Stimulated activated CD8-positive, alpha-beta memory T cell treated with anti-CD3 and anti-CD28 coated beads, Interleukin-7, amount 100 ng/mL, for 4 hours (primary cell): ENCODE measurements at places on chromosomes 4 and X.

GRCh38 chr4:65665771-65666523 lies 4.3 kb downstream of the EPHA5 start:
- no peak for DNase-seq

DNA sequence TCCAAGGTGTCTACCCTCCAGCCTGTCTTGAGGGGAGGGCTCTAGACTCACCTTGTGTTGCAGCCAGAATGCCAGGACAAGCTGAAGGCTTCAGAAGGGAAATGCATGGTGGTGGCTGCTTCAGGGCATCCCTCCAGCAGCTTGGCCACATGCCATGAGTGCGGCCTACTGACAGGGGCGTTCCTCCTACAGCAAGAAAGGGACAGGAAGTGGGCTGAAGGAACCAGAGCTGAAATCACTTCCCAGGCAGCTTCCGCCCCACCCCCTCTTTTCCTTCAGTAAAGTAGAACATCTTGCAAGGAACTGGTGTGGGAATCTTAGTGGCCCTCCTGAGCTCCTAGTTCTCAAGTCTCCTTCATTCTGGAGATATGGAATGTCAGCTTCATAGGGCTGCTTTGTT lies 167.5 kb upstream of the DGKK start:
- DNase-seq, result no peak

DNA sequence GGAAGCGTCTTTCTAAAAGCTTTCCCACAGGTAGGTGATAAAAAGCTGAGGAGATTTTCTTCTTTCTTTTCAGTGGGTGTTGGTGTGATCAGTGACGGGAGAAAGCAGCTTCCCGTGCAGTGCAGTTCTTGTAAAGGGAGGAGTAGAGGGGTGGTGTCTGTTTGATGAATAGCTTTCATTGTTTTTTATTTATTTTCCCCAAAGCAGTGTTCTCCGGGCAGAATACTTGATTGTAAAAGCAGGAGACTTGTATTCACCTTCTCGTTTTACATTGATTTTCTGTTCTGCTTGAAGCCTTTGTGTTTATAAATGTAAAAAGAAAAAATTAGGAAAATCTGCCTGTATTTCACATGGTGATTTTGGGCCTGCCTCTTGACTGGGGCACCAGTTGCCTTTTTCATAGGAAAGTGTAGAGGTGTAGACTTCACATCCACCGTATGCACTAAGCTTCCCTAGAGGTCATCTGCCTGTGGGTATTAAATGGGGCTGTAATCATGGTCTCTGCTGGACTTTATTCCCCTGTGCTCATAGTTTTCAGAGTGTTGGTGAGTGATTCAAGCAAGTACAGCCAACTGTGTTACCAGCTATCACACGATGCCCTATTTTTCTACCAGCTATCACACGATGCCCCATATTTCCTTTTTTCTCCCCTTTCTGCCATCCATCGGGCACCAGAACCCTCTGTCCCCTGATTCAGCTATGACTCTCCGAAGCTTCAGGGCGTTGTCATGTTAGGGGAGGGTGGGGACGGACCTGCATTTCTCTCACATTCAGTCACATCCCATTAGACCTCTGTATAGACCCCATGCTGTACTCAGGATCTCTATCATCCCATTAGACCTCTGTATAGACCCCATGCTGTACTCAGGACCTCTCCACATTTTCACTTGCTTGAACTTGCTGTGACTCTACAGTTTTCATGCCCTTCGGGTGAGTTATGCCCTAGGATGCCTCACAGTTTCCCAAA lies 526.5 kb downstream of the TRIML1 start:
- no peak for DNase-seq

- DNase-seq, result no peak
Measured at GRCh38 chr4:37555322-37555721, 130.9 kb downstream of the RELL1 start.

DNA sequence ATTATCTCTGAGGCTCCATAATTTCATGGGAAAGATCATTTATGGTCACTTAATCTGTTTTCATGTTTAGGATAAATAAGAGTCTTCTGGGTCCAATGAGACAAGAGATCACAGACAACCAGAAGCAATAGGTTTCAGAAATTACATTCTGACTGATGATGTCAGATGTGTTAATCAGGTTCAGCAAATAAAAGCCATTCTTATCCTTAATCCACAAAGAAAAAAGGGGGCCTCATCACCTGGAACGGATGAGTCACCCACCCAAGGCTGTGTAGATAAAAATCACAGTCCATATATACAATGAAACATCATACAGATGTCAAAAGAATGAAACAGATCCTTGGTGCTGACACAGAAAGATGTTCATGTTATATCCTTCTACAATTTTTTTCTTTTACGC lies 36.6 kb downstream of the SYTL4 start:
- DNase-seq, result no peak

DNA sequence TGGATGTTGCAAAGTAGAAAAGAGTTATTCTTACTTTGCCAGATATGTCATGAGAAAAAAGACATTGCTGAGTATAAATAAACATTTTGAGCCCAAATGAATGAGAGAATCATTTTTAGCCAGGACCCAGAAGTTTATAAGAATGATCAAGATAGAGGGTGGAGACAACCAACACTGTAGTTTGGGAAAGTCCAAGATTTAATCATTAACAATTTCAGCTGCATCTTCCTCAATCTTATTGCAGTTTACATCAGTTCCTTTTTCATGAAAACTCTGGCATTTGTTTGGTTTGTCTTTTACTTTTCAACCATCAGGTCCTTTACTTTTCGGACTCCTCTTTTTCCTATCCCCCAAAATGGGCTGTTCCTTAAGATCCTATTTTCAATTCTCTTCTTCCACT lies 645.9 kb downstream of the ANKRD50 start:
- no peak for DNase-seq

GRCh38 chrX:17643528-17643927 lies 93.8 kb upstream of the SCML1 start:
- no peak for DNase-seq

GRCh38 chr4:164550989-164551712 lies 202.8 kb upstream of the SMIM31 start:
- DNase-seq, result no peak

GRCh38 chr4:151652841-151653547 lies 107.8 kb downstream of the GATB start:
- DNase-seq, result no peak

- DNase-seq, result no peak
Measured at GRCh38 chrX:7689791-7690412, 153.1 kb upstream of the VCX start.

DNA sequence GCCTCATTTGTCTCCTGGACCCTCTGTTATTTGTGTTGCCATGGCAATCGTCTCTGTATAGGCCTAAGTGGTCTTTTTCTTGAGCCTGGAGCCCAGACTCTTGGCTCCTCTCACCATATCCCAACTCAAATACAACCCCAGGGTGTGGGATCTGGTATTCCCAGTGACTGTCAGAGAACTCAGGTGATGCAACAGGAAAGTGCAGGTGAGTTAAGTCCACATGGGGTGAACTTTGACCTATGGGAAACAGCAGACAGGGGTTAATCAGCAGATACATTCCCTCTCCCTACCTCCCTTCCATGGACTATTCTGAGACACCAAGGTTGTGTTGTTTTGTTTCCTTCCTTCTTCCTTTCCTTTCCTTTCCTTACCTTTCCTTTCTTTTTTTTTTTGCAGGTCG lies 130.9 kb upstream of the RPS6KA3 start:
- no peak for DNase-seq

GRCh38 chr4:100421361-100421978 lies 96.4 kb downstream of the EMCN start:
- no peak for DNase-seq

DNA sequence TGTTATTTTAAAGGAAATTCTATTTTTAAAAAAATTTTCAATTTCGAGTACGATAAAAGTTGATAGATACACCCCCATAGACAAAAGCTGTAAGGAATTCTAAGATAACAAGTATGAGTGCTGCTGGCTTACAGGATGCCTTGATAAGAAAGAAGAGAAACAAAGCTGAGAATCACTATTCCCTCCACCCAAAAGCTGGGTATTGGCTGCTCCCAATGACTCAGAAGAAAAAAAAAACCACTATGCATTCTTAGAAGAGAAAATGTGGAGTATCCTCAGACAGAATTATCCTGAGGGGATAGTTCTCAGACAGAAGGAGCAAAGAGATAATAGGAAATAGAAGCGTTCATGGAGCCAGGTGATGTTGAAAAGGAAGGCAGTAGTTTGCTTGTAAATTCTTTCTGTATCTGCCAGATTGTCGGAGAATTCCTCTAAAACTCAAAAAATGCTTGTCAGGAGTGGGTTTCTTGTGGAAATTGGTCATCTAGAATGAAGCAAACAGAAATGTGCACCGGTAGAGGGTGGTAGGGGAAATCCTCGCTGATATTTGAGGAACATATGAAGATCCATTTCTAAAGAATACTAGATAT lies 217.5 kb upstream of the ADAMTS3 start:
- no peak for DNase-seq

GRCh38 chr4:141352909-141353525 lies 132.3 kb downstream of the ZNF330 start:
- DNase-seq, result no peak

- DNase-seq, result no peak
Measured at GRCh38 chr4:83361416-83362103, 26.9 kb upstream of the HPSE start.

DNA sequence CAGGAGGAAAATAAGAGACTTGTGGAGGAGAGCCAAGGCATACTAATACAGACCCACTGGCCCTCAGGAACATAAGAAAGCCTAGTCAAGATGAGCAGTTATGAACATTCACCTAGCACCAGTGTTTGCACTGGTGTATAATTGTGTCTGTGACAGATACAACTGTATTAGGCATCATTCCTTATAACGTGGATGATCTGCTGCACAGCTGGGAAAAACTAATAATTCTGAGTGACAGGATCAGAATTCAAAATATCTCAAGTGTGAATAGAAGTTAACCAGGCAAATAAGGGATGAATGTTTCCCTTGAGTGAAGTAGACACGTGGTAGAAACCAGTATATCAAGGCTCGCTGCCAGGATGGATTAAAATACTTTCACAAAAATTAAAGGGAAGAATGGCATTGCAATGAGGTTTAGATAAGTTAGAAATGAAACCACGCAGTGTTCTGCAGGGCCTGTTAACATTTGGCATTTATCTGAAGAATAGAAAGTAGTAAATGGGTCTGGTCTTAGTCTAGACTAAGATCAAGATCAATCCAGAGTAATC lies 325.9 kb downstream of the EPHA5 start:
- no peak for DNase-seq

DNA sequence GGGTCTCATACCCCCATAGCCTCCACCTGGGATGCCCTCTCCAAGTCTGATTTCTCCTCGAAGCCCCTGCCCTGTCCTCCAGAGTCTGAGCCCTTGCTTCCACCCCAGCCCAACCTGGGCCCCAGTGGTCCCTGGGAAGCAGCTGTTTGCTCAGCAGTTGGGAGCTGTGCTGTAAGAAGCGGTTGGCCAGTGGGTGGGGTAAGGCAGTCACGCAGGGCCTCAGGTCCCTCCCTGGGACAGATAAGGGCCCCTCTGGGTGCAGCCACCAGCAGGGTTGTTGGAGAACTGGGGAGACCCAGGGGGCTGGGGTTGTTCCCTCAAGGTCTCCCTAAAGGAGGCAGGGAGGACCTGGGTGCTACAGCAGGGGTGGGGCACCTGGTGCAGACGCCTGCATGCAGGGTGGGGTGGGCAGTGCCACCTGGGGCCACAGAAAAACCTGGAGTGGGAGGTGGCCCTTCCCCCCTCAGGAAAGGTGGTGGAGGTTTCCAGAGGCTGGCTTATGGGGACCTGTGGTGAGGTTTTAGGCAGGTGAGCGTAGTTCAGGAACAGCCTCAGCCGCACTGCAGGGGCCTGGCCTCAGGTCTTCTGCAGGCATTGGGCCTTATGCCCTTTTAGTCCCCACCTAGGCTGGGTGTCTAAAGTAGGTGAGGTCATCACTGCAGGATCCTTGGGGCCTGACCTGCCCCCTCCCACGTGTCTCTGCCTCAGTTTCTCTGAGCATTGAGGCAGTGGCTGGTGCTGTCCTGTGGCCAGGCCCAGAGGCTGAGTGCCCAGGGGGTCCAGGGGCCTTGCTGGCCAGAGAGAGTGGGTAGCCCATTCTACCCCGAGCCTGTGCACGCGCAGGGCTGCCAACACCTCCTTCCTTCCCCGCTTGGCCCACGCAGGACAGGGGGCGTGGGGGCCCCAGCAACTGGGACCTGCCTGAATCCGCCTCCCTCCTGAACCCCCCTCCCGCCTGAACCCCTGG lies 3.1 kb upstream of the SLC26A1 start:
- DNase-seq, result no peak

DNA sequence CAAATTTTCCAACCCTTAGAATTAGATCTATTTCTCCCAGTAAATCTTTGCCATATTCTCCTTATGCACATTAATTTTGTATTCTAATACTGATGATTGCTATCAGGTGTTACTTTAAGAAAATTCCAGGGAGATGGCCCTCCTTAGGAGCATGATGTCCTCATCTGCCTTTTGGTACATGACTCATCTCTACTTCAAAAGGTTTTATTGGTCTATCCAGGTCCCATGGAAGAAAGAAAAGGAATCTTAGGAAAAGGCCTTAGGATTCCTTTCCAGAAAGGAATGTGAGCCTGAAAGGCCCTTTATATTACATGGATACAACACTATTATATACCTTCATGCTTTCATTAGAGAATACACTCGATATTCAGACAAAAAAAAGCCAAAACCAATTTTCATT lies 968.2 kb downstream of the STIM2 start:
- DNase-seq, result no peak

- no peak for DNase-seq
Measured at GRCh38 chr4:9933956-9934355, 87.3 kb downstream of the SLC2A9 start.

GRCh38 chrX:20418379-20419150 lies 151.9 kb upstream of the RPS6KA3 start:
- no peak for DNase-seq

- DNase-seq, result no peak
Measured at GRCh38 chr4:56253666-56254305, 133.5 kb downstream of the AASDH start.

GRCh38 chr4:98617358-98618047 lies 40.9 kb downstream of the TSPAN5 start:
- DNase-seq, result no peak

- DNase-seq, result no peak
Measured at GRCh38 chr4:20193141-20193936, 58.4 kb upstream of the SLIT2 start.

DNA sequence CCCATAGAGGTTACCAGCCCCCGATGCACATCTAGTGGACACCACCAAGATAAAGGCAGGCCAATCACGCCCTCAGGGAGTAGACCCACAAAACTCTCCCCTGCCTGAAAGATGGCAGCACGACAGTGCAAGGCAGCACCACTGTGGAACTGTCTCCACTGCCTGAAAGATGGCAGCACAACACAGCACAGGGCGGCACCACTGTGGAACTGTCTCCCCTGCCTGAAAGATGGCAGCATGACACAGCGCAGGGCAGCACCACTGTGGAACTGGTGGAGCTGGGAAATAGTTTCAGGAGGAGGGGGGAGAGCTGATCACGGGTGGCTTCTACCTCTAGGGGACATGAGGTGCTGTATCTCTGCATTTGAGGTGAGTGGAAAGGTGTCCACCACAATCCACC lies 340.4 kb upstream of the FRG1 start:
- no peak for DNase-seq

GRCh38 chr4:86031927-86032326 lies 327.9 kb downstream of the MAPK10 start:
- DNase-seq, result no peak
